ENCODE measurements at places on chromosomes 7 and 10.

- DNase-seq = no peak
Observed at GRCh38 chr7:142799437-142799835, 28.7 kb downstream of the PRSS2 start.

GRCh38 chr7:106258789-106259188 lies 26.0 kb downstream of the NAMPT start:
- DNase-seq = no peak

- DNase-seq = no peak
Observed at GRCh38 chr7:44046321-44047061, 2.0 kb downstream of the DBNL start.

GRCh38 chr7:36710186-36710791 lies 14.0 kb downstream of the AOAH start:
- no peak for DNase-seq

GRCh38 chr7:140928491-140929309 lies 4.0 kb upstream of the BRAF start:
- DNase-seq = no peak

GRCh38 chr10:108911814-108912541 lies 1011.3 kb downstream of the XPNPEP1 start:
- no peak for DNase-seq

GRCh38 chr7:88771417-88771816 lies 11.9 kb downstream of the ZNF804B start:
- no peak for DNase-seq

DNA sequence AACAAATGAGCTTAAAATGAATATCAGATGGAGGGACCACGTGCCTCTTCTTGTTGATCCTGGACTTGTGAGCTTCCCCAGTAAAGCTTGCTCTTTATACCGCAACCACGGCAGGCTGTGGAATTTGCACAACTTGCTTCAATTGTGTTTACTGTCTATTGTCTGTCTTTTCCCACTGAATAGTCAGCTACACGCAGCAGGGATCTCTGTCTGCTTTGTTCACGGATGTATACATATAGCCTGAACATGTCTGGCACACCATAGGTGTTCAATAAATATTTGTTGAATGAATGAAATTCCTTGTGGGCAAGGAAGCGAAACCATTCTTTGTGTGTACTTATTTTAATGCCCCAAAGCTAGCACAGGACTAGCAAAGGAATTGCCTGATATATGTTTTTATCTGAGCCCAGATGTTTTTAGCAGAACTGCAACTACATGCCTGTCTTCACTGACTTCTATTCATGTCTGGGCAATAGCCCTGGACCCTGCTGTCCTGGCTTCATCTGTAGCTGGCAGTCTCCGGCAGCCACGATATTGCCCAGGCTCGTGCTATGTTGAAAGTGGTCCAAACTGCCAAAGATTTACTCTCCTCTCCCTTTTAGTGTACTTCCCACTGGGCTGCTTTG lies 29.9 kb upstream of the IFRD1 start:
- DNase-seq = no peak

- no peak for DNase-seq
Observed at GRCh38 chr7:1234881-1235500, 2.3 kb downstream of the UNCX start.

- no peak for DNase-seq
Observed at GRCh38 chr7:150444674-150445365, 5.6 kb upstream of the GIMAP8 start.

- no peak for DNase-seq
Observed at GRCh38 chr7:133807624-133808492, 319.3 kb upstream of the LRGUK start.

GRCh38 chr7:154302380-154302779 lies 250.2 kb downstream of the DPP6 start:
- no peak for DNase-seq

- no peak for DNase-seq
Observed at GRCh38 chr10:78332012-78332411, 298.3 kb downstream of the RPS24 start.

DNA sequence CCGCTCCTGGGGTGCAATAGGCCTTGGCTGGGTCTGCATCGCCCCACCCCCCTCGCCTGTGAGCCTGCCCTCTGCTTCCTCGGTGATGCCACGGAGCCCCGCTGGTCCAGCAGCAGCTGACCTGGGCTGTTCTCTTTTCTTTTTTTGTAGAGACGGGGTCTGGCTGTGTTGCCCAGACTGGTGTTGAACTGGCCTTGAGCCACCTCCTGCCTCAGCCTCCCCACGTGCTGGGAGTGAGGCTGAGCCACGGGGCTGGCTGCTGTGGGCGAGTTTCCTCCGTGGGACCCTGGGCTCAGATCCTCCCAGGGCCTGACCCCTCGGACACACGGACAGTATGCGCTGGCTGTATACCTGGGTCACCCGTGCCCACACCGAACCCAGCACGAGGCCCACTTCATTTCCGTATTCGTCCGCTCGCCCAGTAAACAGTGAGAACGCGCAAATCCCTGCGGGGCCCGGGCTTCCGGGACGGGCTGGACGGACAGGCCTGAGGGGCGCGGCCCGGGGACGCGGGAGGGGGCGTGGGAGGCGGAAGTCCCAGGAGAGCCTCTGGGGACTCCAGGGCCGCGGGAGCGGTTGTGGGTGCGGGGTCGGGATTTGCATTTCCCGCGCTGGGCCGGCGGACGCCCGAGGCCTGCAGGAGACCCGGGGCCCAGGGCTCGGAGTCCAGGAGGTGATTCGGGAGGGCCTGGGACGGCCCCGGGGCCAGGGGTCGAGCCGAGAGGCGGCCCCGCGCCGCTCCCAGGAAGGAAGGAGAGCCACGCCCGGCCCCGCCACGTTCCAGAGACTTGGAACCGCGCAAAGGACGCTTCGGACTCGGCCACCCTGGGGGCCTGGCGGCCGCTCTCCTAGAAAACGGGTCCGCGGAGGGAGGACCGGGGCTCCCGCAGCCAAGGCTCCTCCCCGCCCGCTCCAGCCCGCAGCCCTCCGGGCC lies 57.7 kb upstream of the DNAJB6 start:
- no peak for DNase-seq

DNA sequence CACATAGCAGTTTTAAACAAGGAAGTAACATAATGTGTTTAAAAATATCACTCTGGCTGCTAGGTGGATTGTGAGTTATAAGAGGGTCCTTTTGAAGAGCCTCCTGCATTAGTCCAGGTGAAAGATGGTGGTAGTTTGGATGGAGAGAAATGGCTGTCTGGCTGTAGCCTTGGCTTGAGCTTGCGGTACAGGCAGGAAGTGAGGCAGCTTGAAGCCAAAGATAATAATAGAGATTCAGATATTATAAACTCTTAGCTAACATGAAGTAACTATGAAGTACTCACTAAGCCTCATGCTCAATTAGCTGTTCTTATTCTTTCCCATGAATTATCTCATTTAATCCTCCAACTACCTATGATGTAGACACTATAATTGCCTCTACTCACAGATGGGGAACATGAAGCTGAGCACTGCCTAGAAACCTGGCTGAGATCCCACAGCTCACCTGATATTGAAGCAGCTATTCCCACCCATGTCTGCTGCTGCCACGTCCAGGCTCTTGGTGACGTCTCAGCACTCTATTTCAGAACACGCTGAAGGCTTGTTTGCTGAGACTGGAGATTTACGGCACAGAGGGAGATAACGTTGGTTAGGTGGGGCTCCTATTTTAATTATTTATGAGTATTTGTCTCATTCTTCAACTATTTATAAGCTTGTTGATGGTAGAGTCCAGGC lies 10.4 kb downstream of the C10orf120 start:
- DNase-seq = no peak

GRCh38 chr7:74462707-74463100 lies 9.0 kb downstream of the GTF2IRD1 start:
- DNase-seq = no peak

- DNase-seq = no peak
Observed at GRCh38 chr7:32115831-32116230, 45.6 kb upstream of the PDE1C start.

DNA sequence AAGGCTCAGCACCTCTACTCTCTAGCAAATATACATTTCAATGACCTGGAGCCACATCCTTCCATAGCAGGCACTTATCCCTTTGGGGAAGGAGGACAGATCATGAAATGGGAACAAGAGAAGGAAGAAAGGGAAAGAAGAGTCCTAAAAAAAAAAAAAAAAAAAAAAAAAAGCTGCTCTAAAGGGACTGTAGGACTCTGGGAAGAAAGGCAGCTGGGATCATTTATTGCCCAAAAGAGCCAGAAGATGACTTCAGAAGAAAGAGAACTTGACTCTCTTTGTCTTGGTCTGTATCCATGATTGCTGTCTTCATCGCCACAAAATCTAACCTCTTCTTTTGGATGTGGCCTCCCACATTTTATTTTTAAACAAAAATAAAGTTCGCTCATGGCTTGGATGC lies 203.6 kb upstream of the CELF2 start:
- DNase-seq = no peak

DNA sequence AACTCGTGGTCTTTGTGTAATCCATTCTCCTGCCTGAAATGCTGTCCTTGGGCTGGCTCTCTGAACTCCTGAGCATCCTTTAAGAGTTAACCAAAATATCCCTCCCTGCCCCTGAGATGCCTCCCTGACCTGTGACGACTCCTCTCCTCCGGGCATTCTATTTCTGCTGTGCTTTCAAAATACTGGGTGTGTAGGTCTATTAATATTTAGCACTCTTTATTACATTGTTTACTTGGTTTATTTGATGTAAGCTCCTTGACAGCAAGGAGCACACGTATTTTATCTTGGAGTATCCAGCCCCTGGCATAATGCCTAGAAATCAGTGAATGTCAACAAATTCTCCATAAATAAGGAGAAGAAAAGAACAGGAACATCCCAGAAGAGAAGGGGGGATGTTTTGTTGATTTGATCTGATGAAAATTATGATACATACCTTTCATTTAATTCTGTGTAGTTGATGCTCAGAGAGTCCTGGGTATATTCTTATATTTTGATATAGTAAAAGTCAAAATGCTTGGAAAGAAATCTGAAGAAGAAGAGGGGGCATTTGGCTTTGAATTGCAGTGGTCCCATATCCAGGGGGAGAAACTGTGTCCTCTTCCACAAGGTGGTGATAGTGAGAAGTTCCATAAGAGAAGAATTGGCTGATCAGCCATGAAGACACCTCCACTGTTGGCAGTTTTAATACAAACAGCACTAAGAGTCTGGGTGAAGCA lies 107.7 kb upstream of the MPP7 start:
- DNase-seq = no peak

DNA sequence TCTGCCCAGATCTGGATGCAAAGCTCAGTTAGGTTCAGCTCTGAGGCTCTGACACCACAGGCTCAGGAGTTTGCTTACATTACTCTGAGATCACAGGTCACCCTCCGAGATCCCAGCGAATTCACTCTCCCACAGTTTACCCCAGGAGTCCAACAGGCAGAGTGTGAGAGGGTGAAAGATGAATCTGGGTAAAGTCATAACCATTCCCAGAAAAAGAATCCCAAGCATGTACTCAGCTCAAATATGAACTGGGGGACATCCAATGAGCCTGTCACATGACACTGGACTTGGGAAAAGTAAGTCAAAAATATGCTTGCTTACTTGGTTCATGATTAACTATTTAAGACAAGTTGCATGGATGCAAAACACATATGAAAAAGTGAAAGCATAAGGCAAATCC lies 110.3 kb upstream of the ARID5B start:
- DNase-seq = no peak

DNA sequence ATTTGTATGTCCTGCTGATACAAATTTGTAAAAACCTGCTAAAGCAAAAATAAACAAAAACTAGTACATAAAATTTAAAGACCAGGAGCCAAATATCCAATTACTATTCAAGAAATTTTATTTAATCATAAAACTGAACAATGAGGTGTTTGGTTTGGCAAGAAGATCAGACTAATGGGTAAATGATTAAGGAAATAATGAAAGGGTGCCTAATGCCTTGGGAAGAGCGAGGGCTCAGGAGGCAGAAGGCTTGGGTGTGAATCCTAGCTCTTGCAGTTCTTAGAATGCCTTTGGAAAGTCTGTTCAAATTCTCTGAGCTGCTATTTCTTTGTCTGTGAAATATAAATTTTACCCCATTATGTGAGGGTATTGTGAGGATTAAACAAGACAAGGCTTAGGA lies 32.4 kb downstream of the NAPEPLD start:
- DNase-seq = no peak

DNA sequence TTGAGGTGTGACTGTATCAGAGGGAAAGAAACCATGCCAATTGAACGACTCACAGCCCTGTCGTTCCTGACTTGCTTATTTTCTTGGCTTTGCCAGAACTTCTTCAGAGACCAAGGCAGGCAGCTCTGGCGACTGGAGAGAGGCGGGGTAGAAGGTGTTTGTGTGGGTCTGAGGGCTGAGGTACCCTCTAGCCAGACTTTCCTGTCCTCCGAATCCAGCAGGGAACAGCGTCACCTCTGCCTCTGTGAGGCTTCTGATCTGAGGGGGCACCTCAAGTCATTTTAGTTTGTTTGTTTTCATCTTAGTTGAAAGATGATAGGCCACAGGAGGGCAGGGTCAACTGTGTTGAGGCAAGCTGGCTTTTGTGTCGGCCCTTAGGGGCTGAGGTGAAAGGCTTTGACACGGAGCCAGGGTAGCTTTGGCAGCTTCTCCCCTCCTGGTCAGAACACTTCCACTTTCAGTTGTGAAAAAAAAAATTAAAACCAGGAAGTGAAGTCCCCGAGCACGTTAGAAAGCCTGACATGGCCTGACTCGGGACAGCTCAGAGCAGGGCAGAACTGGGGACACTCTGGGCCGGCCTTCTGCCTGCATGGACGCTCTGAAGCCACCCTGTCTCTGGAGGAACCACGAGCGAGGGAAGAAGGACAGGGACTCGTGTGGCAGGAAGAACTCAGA lies 1.9 kb downstream of the ACSL5 start:
- peak; percentile 16 for DNase-seq

GRCh38 chr10:79023240-79024162 lies 45.3 kb upstream of the ZMIZ1 start:
- no peak for DNase-seq

GRCh38 chr10:4514445-4515108 lies 311.4 kb upstream of the AKR1E2 start:
- no peak for DNase-seq

- DNase-seq = no peak
Observed at GRCh38 chr7:88306590-88307048, at the start of gene STEAP4. Gene STEAP4, minus strand, starts transcription at chr7:88306894. Its CDS starts 22,625 bp downstream, at chr7:88284269.

- no peak for DNase-seq
Observed at GRCh38 chr10:31062856-31063255, 31.2 kb upstream of the ZNF438 start.

GRCh38 chr10:114024876-114025610 lies 18.6 kb upstream of the ADRB1 start:
- DNase-seq = no peak

GRCh38 chr7:6165075-6165474 lies 107.3 kb downstream of the CYTH3 start:
- no peak for DNase-seq

GRCh38 chr10:120555842-120556532 lies 99.0 kb downstream of the PLPP4 start:
- DNase-seq = no peak

Data from stimulated activated CD4-positive, alpha-beta T cell treated with anti-CD3 and anti-CD28 coated beads, Interleukin-4, amount 100 ng/mL, for 48 hours (primary cell).